ENCODE measurements at places on chromosomes 12 and 14. TPM values are rescaled to one million over a fixed set of nuclear protein-coding genes. Genes with fewer than 3 reads are reported as not detected.
A peak's percentile ranks its signal among the peaks of the same experiment; 100 is the strongest.

DNA sequence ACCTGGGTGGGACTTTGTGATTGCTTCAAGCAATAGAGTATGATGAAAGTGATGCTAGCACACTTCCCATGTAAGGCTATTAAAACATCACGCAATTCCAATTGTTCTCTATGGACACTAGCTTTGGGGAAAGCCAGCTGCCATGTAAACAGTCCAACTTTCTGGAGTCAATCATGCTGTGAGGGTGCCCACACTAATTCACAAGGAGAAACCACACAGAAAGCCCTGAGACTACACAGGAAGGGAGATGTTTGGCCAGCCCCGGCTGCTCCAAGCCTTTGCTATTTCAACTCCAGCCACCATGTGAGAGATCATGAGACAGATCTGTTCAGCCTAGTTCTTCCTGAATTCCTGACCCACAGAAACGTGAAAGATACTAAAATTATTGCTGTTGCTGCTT lies 96.3 kb downstream of the ST8SIA1 start:
- no peak for DNase-seq

DNA sequence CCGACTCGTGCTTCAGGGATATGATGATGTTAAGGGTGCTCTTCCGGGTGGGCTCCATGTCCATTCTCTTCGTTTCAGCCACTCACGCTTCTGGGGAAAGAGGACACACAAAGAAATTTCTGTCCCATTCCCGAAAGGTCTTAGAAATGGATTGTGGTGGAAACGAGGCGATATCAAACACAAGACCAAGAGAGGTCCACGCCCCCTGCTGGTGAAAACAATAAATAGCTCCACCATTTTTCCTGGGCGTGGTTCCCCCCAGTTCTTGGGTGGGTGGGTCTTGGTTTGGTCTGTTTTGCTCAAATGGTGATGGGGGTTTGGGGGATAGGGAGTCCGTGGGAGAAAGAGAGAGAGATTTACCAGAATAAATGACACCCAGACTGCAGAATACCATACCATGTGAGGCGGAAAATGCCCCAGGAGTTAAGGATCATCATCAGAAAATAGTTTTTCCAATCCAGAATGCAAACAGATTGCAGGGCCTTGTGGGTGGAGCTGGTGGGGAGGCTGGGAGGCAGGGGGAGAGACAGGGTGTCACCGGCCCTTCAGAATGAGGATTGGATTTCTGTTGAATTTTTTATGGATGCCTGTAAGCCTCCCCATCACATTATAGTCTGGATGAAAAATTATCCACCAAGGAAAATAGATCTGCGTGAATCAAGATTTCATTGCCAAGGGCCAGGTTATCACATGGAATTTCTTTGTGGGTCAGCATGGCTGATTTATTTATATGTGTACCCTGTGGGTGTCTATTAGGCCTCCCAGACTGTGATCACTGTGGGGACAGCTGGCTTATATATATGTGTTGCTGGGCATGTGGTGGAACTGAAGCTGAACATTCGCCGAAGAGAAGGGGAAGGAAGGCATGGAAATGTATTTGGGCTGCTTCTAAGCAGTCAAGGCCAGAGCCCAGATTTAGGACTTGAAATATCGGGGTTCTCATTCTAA lies 55.8 kb downstream of the SRRM4 start:
- DNase-seq = peak; percentile 34

DNA sequence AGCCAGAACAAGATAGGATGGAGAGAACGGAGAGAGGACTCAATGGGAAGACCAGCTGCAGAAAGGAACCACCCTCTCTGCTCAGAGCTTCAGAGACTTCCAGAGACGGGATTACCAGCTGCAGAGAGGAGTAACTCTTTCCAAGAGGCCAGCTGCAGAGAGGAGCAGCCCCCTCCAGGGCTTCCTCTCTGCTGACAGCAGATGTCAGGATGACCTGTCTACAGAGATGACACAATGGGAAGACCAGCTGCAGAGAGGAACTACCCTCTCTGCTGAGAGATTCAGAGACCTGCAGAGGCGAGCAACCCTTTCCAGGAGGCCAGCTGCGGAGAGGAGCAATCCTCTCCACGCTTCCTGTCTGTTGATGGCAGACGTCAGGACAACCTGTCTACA lies 61.8 kb downstream of the KLRG1 start:
- peak; percentile 71 for DNase-seq

Gene MRPS35
- 47.2 TPM for polyA plus RNA-seq

Gene ACVRL1
- polyA plus RNA-seq = 55.8 TPM

- DNase-seq = no peak
Observed at GRCh38 chr12:113610698-113611097, 139.0 kb upstream of the LHX5 start.

DNA sequence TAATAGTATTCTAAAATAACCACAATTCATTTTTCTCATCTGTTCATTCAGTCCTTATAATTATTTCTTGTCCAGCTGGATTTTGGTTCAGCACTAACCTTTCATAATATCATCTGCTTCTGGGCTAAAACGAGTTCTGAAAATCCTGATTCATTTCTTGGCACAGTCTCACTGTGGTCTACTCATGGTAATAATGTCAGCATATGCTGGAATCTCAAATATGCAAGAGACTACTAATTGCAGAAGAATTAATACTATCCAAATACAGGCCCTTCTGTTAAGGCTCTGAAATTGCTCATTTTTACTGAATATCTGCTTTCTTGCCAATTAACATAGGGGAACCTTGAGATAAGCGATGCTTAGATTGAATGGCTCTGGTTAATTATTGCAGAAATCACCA lies 597.1 kb downstream of the RPL10L start:
- peak; percentile 11 for DNase-seq

Gene LIN7A
- 2.6 TPM for polyA plus RNA-seq

- peak; percentile 64 for DNase-seq
Observed at GRCh38 chr12:71045781-71046180, 112.0 kb downstream of the TSPAN8 start.

GRCh38 chr12:122012184-122012583 lies 9.5 kb upstream of the BCL7A start:
- no peak for DNase-seq

- no peak for DNase-seq
Observed at GRCh38 chr12:122992386-122992785, 11.9 kb downstream of the ARL6IP4 start.

Data from muscle of back (tissue), 13 donors.